ENCODE measurements at places on chromosomes 5 and 9.

DNA sequence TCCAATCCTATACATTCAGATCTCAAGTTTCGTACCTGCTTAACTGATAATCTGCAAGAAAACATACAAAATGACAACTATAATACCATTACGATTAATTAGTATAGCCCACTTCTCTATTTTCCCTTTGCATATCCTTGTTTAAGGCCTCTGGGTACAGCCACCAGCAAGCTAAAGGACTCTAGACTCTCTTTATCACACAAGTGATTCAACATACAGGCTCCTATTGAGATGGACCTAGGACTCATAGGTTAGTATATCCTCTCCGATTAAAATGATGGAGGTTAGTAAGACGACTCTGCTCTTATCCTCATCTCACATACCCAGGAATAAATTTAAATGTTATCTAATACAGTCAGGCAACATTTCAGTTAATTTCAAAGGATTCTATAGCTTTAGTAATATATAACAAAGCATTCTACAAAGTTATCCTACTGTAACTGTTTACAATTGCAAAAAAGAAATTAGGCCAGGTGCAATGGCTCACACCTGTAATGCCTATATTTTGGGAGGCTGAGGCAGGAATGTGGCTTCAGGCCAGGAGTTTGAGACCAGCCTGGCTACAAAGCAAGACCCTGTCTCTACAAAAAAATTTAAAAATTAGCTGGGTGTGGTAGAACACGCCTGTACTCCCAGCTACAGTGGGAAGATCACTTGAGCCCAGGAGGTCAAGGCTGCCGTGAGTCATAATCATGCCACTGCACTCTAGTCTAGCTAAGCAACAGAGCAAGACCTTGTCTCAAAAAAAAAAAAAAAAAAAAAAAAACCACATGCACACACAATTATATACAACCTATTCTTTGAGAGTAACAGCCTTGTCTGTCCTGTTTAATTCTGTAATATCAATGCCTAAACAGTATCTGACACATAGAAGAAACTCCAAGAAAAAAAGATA is 15.4 kb downstream of the HAUS6 start:
- no peak for DNase-seq

DNA sequence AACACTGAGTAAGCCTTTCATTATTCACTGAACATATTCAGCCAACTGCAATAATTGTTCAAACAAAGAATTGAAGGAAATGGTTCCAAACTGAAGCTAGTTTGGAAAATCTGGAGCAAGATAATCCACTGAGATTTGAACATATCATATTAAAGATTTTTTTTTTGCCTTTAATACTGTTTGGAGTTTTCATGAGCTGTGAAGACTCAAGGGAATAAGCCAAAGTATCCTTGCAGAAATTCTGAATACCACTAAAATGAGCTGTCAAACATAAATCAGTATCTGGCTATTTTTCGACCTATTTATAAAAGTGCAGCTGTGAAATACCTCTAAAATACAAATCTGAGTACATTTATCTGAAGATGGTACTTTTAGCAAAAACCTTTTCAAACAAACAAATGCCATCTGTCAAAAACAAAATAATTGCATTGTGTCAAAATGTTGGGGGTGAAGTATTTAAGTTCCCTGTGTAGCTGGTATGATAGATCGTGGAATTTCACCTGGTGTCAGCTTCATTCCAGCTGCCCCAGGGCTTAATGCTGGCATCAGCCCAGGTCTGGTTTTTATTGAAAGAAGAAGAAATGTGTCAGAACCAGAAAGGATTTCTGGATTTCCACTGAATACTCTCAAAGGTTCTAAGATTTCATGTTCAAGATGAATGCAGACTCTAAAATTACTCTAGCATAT is 149.0 kb upstream of the GRAMD2B start:
- no peak for DNase-seq

GRCh38 chr5:151612689-151613427 is 21.7 kb upstream of the FAT2 start:
- no peak for DNase-seq

GRCh38 chr9:131690941-131691573 is 48.8 kb downstream of the RAPGEF1 start:
- no peak for DNase-seq

- no peak for DNase-seq
Observed at GRCh38 chr5:167945542-167946384, 345.7 kb upstream of the WWC1 start.
